AG04450 (cell line): ENCODE measurements at places on chromosomes 12 and 14.

DNA sequence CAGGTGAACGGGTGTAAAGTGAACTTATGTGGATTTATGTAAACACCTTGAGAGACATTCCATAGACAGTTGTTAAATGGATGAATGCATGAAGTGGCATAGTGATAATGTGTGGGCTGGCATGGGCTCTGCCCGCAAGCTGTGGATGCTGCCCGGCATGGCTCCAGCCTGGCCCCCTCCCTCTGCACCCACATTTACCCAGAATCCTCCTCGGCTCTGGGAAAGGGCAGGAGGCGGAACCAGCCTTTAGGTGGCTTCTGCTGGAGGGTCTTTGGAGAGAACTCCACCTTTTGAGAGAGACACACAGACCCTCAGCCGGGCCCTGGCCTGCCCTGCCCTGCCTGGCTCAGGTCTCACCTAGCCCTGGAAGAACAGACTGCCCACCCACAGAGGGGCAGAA lies 18.7 kb downstream of the RASAL1 start:
- DNase-seq: no peak

- DNase-seq: no peak
Measured at GRCh38 chr12:113120670-113121370, 14.7 kb downstream of the RASAL1 start.

DNA sequence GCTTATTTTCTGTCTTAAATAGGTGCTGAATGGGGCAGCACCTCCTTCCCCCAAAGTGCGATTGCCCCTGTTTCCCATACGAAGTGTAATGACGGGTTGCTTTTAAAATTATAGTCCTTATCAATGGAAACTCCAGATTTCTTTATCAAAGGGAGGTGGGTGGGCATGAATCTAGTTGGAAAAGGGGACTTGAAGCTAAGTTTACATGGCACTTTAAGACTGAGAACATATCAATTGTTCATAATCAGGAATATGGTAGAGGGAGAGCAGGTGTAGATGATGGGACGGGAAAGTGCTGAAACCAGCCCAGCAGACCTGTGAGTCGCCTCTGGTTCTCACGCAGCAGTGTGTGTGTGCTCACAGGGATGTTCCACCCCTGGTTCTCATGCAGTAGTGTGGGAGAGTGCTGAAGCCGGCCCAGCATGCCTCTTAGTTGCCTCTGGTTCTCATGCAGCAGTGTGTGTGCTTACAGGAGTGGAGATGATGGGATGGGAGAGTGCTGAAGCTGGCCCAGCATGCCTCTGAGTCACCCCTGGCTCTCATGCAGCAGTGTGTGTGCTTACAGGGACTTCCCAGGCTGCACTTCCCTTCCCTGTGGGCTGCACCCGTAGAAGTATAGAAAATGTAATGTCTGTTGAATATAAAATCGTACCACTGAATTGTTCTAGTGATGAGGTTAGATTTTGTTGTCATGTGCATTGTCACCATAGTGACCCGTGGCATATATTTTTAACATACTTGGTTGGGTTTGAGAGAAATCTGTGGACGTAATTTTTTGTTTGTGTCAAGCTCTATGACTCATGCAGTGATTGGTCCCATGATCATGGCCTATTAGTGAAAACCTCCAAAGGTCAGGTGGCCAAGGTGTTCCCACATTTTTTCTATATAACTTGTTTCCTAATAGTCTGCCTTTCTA lies 51.6 kb downstream of the GPATCH2L start:
- DNase-seq: peak; percentile 96

GRCh38 chr12:124666722-124667259 lies 99.4 kb upstream of the NCOR2 start:
- DNase-seq: no peak

DNA sequence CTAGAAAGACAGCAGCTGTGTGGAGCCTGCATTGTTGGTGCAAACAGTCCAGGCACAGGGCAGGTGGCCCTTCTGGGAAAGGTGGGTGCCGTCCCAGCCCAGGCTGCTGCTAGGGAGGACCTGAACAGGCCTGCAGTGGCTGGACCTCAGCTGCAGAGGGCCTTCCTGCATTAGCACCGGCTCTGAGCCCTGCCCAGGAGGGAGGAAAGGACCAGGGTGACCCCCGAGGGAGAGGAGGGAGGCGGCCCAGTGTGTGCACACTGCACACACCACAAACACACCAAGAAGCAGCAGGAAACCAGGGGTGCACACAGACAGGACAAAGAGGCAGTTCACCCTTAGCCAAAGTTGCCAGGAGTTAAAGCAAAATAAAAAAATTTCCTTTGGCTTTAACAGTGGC lies 8.0 kb upstream of the PGAM5 start:
- DNase-seq: no peak

- no peak for DNase-seq
Measured at GRCh38 chr12:52200086-52200780, 8.4 kb upstream of the KRT80 start.

GRCh38 chr12:114667669-114668150 lies 16.3 kb downstream of the TBX3 start:
- DNase-seq: no peak

GRCh38 chr12:6392504-6392903 lies 8.5 kb downstream of the LTBR start:
- DNase-seq: no peak

DNA sequence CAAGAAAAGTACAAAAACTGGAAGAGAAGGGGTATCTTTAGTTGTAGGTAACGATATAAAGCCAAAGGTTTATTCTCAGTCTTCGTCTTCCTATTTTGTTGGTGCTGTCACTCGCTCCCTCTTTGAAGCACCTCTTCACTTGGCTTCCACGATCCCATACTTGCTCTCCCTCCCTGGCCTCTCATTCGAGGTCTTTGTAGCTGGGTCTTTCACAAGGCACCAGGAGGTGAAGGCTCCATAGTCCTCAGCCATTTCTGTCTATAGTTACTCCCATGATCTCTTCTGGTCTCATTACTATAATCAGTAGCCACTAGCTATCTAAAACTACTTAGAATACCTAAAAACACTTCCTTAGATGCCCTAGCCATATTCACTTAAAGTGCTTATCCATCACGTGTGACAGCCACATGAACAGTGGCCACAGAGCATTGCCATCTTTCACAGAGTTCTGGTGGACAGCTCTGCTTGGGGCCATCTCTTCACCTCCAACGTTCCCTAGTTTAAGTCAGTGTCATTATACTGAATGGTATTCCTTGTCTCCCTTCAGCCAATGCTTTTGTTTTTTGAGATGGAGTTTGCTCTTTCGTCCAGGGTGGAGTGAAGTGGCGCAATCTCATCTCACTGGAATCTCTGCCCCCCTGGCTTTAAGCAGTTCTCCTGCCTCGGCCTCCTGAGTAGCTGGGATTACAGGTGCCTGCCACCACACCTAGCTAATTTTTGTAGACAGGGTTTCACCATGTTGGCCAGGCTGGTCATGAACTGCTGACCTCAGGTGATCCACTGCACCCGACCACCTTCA lies 57.1 kb downstream of the ATP2A2 start:
- DNase-seq: no peak

DNA sequence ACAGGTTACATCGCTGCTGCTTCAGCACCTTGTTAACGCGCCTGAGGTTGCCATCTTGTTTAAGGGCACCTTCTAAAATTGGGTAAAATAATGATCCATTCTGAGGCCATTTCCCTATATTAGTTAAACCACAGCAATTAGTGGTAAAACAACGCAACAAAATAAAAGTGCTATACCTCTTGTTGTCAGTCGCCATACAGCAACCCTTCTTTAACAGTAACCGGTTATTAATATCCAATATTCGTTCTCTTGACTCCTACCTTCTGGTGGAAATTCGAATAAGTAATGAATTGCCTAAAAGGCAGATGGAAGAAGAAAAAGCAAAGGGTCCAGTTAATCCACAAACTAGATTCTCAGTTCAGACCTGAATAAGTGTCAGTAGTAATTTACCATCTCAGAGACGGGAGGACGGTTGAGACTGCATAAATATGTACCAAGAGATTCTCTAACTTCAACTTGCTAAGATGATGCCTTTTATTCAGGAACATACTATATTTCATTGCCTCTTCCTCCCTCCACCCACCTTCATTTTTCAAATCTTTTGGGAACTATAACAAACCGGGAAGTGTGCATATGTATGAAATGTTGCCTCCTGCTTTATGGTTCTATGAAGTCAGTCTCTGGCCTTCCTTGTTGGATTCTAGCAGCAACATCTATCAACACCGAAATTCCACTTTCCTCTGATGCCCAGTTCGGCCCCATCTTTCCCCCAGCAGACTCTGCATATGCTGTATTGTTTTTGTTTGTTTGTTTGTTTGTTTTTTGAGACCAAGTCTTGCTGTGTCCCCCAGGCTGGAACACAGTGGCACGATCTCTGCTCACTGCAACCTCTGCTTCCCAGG lies 824 bp upstream of the PSMB5 start:
- no peak for DNase-seq

DNA sequence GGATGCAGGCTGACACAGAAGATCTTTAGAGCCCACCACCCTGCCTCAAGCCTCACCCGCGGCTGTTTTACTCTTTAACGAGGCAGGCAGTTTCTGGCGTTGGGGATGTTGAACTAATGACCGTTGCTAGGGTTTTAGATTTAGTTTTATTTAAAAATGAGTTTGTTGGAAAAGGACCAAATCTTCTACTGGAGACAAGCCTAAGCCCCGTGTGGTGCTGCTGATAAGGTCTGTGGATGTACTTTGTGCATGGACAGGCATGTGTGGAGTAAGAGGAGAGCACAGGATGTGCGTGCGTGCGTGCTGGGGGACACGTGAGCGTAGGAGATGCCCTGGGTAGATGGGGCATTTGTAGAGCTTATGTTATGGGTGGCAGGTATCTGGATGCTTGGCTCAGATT lies 5.7 kb downstream of the NTF3 start:
- no peak for DNase-seq

DNA sequence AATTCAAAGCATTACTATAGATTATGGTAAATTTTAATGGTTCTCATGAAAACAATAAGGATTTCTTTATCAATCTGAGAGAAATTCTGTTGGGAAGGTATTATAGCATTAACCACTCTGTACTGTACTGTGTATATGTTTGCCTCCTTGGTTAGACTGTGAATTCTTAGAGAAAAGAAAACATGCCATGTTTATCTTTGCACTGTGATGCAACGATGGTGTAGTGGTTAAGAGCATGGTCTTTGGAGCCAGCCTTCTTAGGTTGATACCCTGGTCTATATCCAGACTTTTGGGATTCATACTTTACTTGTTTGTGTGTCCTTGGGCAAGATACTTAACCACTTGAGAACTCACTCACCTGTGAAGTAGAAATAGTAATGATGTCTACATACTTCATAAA lies 32.2 kb upstream of the NUBPL start:
- no peak for DNase-seq

DNA sequence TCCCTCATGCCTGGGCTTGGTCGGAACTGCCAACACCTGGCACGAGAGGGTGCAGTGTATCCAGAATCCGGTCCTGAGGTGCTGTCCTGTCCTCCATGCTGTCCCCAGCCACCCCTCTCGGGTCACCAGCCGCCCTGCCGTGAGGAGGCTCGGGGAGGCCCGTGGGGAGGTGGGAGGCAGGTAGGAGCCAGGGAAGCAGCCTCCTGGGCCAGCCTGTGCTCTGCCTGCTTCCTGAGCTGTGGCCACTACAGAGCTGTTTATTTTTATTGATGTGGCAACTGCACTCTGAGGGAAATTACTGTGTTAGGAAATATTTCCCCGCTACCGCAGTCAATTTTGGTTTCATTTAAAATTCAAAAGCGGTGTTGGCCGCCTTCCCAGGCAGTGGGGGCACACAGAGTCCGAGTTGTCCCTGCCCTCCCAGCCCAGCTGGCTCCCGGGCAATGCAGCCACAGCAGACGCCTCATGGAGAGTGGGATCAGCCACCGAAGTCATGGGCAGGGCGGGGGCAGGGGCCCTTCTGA lies 18.3 kb downstream of the NOC4L start:
- DNase-seq: no peak

DNA sequence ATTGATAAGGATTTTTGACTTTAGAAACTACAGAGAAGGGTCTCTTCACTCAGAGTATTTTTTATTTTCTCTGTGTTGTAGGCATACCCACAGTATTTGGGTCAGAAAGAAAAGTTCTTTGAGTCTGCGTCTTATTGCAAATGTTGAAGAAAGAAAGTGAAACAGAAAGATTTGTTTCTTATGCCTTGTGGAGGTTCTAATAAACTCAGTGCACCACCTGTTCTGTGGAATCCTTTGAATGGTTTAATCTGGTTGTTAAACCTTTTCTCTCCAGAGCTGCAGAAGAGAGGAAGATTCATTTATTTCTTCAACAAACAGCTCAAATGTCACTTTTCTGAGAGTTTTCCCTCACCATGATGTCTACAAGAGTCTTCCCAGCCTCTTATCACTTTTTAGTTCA lies 146.6 kb upstream of the PLEKHG7 start:
- no peak for DNase-seq

DNA sequence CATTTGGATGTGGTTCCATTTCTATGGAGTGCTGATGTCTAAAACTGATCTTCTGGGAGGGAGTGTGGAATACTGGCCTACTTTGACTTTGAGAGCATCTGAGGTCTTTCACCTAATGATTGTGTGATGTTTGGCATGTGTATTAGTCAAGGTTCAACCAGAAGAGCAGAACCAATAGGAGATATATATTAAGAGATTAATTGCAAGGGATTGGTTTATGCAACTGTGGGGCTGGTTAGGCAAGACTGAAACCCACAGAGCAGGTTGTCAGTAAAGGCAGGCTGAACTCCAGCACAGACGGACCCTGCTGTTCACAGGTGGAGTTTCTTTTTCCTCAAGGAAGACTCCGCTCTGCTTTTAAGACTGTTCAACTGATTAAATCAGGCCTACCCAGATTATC lies 11.6 kb downstream of the BMAL2 start:
- DNase-seq: no peak

DNA sequence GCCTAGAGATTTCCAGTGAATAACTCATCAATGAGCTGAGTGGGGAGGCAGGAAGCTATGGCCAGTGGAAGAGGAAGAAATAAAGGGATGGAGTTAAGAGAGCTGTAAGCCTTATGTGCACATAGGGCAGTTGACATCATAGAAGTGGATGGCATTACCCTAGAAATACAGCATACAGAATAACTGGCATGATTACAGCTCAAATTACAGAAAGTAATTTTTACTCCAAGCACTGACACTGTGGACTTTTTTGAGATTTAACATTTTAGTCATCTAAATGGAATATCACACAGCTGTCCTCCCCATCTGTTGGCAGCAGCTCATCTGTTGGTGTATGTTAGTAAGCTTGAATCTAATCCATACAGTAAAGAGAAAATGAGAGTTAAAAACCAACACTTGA lies 5.4 kb upstream of the IPO8 start:
- no peak for DNase-seq

DNA sequence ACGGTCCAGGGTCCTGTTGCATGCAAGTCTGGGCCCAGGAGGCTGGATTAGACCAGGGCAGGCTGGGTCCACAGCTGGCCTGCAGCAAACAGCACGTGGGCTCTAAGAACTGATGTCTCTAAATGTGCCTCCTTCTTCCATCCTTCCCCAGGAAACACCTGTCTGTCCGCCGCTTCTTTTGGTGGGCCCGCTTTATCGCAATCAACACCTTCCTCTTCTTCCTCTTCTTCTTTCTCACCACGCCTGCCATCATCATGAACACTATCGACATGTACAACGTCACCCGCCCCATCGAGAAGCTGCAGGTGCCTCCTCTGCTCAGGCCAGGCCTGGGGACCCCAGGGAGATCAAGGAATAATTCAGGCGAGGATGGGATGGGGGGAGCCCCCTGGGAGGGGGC lies 28.3 kb downstream of the NGB start:
- no peak for DNase-seq

GRCh38 chr12:120263748-120264085 lies 1.8 kb downstream of the PXN start:
- no peak for DNase-seq
